NCI-H1436 (cell line): ENCODE measurements at places on chromosomes 2 and 18.

- no peak for DNase-seq
These were observed 41.9 kb downstream of the LPIN2 start for GRCh38 chr18:2970772-2971659.

GRCh38 chr18:43534511-43534910 is 257.2 kb upstream of the SYT4 start:
- DNase-seq: no peak

DNA sequence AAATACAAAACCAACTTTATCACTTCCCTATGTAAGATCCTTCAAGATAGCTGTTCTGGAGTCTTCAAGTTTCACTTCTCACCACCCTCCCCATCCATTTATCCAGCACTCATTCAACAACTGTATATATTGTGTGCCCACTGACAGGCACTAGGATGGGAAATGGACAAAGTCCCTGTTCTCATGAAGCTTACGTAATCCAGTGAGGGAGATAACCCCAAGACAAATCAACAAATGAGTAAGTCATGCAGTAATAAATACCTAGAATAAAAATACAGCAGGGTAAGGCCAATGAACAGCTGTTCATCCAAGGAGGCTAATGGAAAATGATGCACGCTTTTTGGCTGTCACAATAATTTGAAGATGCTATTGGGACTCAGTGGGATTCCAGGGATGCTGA is 133.8 kb downstream of the MEMO1 start:
- no peak for DNase-seq

- no peak for DNase-seq
These were observed 194.9 kb upstream of the HAAO start for GRCh38 chr2:42987112-42987922.

DNA sequence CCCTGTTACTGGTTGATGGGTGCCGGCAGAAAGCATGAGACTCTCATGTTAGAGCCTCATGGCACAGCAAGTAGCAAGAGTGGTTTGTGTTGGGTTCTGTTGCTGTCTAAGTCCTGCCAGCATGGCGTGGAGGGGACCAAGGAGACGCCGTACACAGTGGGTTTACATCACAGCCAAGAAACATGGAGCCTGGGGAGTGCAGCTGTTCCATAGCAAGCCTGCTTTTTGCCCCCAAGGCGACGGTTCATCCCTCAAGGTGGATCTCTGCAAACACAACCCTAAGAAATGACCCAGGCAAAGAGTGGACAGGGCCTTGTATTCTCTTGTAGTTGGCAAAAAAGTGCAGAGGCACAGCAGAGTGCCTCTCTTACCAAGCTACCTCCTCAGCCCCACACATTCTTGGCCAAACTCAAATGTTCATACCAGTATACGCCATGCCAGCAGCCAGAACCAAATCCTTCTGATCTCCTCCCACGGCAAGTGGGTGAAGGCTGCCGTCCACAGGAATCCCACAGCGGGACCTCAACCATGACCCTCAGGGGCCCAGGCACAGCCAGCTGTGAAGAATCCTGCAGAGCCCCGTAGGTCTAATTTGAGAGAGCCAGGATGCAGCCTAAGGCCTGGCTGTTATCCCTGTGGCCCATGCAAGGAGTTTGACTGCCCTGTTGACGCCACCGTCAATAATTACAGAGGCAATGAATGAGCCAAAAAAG is 19.0 kb downstream of the SNED1 start:
- DNase-seq: no peak

- DNase-seq: no peak
These were observed 71.5 kb downstream of the EMX1 start for GRCh38 chr2:72988726-72989273.

- DNase-seq: peak; percentile 76
These were observed 31.0 kb upstream of the SLC3A1 start for GRCh38 chr2:44244135-44244871.

DNA sequence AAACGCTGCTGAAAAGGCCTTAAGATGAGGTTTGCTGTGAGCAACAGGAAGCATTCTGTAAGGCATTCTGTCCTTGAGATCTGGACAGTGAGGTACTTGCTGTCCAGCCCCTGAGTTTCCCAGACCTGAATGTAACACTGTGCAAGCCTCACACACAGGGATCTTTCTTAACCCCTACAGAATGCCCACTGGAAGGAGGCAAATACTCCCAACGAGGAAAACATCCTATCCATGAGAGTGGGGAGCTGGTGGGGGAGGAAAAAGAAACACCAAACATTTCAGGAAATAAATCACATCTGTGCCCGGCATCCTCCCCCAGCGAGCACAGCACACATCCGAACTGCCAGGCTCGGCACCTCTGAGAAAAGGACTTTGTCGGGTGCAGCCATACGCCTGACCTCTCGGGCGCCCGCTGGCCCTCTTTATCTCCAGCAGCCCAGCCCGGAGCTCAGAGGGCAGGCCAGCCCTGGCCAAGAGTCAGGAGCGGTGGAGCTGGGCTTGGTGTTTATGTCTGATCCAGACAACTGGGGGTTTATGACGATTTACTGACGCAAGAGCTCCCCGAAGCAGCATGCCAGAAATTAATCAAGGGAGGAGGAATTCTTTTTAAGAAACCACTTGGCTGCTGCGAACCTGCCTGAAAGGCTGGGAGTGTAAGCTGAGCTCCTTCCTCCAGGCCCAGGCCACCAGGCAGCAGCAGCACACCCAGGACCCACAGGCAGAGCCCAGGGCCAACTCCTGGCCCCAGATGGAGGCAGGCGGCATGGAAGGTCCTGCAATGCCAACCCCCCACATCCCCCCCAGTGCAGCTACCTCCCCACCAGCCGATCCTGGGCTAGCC is 72.2 kb downstream of the HDAC4 start:
- DNase-seq: no peak

- DNase-seq: no peak
These were observed 47.5 kb downstream of the PTPN2 start for GRCh38 chr18:12836551-12836950.

DNA sequence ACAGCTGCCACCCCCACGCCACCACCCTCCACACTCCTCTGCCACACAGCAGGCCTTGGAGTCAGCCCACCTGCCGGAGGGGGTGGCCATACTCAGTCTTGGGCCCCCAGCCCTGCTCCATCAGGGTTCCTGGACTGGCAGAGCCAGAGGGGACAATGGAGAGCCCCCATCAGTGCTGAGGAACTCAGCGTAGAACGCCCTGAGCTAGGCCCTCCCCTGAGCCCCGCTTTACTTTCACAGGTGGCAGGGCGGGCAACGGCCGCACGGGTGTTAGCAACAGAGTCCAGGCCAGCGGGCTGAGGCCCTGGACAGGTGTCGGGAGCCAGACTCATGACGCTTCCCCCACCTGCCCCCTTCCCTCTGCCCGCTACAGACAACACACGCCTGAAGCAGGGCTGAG is 47.1 kb downstream of the FOSL2 start:
- DNase-seq: no peak

DNA sequence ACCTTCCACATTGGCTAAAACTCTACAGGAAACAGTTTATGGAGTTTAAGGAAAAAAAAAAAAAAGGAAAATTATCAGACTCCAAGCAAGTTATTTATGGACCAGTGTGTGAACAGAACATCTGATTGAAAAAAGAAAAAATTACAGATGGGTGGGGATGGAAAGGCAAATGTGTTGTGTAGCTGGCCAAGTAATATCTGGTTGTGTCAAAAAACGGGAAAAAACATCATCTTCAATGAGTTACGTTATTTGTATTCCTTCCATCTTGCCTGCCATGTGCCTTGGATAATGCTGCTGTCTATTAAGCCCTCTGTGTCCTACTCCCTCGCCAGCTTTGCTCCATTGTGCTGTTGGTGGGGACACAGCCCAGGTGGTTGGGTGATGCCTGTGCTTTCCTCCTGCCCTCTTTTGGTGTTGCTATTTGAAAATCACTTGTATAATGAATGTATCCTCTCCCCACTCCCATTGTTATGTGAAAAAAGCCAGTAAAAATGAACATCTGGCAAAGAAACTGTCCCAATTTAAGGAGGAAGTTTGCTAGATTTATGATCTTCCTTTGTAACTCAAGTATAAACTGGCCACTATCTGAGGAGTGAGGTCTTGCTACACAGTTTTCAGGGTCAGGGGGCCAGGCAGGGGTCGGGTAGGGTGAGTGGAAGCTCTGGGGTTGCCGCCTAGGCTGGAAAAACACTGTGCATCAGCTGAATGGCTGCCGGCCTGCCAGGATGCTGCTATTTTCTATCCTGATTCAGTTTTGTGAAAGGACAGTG is 155.9 kb downstream of the FMNL2 start:
- DNase-seq: no peak

- no peak for DNase-seq
These were observed 129.6 kb downstream of the CELF4 start for GRCh38 chr18:37435996-37436395.
